Forelimb muscle (tissue), 1 donor: ENCODE measurements at places on chromosomes 1 and 21. TPM values are rescaled to one million over a fixed set of nuclear protein-coding genes. Genes with fewer than 3 reads are reported as not detected.
A peak's percentile ranks its signal among the peaks of the same experiment; 100 is the strongest.

- DNase-seq: no peak
Measured at GRCh38 chr1:99107680-99108079, 103.0 kb upstream of the PLPPR5 start.

DNA sequence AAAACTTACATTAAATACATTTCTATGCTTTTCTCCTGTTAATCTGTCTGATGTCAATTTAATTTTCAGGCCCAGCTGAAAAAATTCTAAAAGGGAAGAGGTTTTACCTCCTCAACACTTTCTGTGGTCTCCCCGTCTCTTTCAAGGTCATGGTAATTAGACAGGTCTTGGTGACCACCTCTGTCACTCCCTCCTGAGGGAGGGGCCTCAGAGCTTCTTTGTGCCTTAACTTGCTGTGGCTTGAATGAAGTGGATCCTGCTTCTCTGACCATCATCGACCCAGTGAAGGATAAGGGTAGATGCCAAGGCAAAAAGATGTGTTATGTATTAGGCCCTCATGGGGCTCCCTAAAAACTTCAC is 40.8 kb upstream of the OSBPL9 start:
- DNase-seq: no peak

DNA sequence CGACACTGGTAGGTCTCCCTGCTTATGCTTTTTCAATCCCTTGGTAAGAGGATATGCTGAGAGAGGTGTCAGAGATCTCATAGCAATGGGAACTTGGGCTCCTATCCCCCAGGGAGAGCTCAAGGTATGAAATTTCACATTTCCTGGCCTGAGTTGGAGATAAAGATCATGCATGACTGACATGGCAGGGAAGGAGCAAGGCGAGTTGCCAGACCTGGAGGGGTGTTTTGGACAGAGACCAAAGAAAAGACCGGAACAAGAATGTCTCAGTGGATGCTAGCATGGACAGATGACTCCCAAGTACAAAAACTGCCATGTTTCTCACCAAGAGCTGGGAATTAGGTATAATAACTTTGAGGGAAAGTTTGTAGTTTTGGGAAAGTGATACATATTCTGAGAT is 334.1 kb upstream of the B3GALT2 start:
- no peak for DNase-seq

GRCh38 chr1:54540582-54541295 is 7.3 kb upstream of the ACOT11 start:
- DNase-seq: no peak

DNA sequence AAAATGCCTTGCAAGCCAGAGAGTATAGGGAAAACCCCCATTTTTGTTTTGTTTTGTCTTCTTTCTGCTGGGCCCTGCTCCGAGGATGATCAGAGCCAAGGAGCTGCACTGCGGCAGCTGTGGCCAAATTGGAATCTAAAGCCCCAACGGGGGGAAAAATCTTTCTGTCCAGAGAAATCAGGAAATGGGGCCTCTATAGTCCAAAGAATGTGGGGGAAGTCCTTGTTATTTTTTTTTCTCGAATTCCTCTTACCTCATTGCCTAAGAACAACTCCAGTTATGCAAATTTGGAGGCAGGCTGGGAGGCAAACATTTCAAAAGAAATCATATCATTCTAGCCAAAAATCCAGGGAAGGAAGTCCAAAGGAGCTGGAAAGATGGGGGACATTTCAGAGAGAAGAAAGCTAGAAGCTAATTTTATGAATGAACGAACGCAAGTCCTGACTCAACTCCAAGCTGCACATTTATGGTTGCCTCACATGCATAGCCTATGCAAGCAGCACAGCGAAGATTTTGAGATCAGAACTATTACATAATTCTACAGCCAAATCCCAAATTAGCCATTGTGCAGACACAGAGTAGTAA is 263.2 kb downstream of the KCTD3 start:
- peak; percentile 47 for DNase-seq

VCAM1 gene
- 8.7 TPM for polyA plus RNA-seq

UBASH3A gene
- polyA plus RNA-seq: 0.11 TPM

DCLRE1B gene
- 5.6 TPM for polyA plus RNA-seq

DNA sequence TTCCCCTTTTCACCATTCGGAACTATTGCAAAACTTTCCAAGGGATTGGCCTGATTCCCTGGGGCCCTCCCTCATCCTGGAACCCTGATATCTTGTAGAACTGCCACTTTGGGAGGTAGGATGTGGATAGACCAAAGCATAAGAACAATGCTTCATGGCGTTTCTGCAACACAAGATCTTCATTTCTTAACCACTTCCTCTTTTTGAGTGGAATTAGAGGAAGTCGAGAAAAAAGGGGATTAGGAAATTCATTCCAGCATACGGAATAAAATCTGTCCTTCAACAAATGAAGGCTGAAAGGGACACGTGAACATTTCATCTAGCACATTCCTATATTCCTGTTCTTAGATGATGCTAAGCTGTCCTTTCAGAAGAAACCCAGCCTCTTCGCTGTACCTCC is 149.3 kb downstream of the HUNK start:
- DNase-seq: no peak

GPR25 gene
- polyA plus RNA-seq: not detected

NCAM2 gene
- polyA plus RNA-seq: 4.8 TPM

ENTREP3 gene
- polyA plus RNA-seq: 16.3 TPM

DNA sequence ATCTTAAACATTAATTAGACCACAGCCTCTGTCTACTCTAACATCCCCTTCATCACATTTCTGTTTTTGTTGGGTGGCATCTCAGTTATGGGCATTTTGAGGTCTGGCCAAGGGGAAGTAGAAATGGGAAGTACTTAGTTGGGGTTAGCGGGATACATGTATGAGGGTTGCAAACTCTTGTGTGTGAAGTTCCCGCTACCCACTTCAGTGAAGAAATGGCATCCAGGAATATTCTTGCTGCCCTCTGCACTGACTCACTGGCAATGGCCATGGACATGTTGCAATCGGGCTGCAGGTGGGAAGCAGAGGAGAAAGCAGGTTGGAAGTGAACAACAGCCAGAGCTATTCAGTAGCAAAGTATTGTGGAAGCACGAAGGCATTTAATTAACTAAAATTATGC is 7.4 kb downstream of the CD48 start:
- DNase-seq: no peak

GRCh38 chr1:200153277-200154055 is 126.0 kb downstream of the NR5A2 start:
- no peak for DNase-seq

- no peak for DNase-seq
Measured at GRCh38 chr1:242411901-242412300, 112.6 kb downstream of the PLD5 start.

COL18A1 gene
- polyA plus RNA-seq: 73.4 TPM

DNA sequence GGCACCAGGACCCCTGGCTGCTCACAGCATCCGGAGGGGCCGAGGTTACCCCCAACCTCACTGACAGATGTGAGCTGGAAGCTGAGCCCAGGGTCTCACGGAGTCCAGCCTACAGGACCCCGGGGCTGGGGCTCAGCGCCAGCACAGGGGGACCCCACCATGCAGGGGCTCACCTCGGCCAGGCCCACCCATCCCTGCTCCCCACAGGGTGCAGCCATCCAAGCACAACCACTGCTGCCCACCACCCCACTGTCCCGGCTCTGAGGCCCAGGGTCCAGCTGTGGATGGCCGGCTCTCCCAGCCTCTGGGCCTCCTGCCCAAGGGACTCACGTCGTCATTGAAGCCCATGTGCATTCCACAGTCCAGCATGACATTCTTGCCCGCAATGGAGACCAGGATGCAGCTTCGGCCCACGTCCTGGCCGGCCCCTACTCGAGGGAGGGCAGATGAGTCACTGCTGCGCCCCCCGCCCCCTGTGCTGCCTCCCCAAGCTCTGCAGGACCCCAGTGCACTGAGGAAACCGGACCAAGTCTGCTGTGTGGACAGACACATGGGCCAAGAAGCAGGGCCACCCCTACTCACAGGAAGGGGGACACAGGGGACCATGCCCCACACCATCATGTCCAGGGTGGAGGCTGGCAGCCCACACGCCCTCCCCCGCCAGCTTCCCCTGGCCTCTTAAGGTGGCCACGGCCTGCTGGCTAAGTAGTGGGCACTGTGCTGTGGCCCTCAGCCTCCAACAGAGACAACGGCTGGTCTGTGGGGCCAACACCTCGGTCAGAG is 3.6 kb downstream of the INTS11 start:
- no peak for DNase-seq

DNA sequence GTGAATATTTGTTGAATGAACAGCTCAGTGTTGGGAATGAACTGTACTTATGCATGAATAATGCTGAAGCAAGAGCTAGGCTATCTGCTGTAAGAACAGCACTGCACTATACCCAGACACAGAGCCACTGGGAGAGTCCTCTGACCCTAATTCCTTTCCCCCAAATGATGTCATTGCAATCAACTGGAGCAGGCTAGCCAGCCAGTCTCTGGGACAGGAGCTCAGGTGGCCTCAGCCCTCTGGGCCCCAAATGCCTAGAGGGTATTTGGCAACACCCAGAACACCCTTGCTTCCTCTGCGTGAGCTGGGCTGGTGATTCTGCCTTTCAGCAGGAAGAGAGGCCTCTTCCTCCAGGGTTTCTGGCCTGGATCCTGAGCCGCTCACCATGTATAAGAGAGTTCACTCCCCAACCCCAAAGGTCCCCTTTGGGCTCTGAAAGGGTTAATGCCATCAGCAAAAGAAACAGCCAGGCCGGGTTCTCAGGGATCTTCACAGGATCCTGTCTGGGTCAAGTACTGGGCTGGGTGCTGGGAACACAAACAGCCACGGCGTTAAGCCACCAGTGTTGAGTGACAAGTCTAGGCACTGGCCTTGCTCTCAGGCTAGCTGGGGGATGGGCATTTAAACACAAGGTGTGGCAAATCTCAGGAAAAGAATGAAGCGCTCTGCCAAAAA is 3.7 kb upstream of the PADI4 start:
- DNase-seq: no peak

GRCh38 chr1:76101548-76101947 is 27.0 kb downstream of the ST6GALNAC3 start:
- DNase-seq: no peak

- peak; percentile 4 for DNase-seq
Measured at GRCh38 chr1:174258148-174258550, 98.8 kb downstream of the RABGAP1L start.

DNA sequence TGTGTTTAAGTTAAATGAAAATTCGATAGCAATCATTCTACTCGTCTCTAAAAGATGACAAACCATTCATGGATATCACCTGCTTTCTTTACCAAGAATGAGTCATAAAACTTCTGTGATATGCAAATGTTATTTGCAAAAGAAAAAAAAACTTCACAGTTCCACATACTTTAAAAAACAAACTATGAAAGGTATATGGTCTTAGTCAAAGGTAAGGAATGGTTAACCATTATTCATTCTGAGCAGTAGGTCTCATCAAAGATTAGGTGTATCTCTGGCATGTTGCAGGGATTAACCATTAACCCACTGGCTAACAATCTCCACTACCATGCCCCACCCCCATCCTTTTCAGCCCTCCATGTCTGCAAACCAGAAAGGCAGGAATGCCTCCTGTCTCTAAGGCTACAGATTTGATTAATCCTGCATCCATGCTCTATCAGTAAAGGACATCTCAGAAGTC is 44.4 kb downstream of the PTPN14 start:
- DNase-seq: no peak

GRCh38 chr1:201662646-201663045 is 123.7 kb downstream of the NAV1 start:
- DNase-seq: no peak

DNA sequence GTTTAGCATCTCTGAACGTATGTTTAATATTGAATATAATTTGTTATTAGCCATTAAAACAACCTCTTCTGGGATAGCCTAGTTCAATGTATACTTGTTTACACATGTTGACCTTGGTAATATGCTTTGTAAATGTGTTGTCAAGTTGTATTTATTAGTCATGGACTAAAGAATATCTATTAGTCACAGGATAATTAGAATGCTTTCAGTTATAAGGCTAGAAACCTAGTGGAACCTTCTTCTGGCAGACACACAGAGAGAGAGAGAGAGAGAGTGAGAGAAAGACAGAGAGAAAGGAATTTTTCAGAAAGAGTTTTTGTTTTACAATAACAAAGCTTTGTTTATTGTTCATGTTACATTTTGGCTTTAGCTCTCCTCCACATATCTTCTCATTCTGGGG is 181.1 kb upstream of the APP start:
- DNase-seq: no peak

LRRC53 gene
- not detected for polyA plus RNA-seq

TMEM82 gene
- polyA plus RNA-seq: not detected

FAM72A gene
- polyA plus RNA-seq: 3.6 TPM

DNA sequence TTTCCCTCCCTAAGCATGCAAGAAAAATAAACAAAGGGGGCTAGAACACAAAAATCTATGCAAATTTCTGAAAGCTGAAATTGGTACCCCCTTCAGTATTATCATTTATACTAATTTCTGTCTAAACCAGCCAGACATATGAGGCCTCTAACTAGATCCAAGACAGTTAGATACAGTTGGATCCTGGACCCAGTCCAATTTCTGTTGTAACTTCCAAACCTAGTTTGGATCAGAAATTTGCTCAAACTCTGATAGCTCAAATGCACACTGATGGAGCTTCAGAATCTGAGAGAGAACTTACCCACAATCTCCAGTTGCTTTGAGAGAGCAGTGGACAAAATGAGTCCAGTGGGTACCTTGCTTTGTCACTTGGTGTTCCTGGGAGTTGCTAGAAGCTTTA is 11.9 kb downstream of the CEP350 start:
- DNase-seq: no peak

A3GALT2 gene
- not detected for polyA plus RNA-seq

GRCh38 chr1:147628441-147628840 is 41.9 kb downstream of the ACP6 start:
- no peak for DNase-seq

DNA sequence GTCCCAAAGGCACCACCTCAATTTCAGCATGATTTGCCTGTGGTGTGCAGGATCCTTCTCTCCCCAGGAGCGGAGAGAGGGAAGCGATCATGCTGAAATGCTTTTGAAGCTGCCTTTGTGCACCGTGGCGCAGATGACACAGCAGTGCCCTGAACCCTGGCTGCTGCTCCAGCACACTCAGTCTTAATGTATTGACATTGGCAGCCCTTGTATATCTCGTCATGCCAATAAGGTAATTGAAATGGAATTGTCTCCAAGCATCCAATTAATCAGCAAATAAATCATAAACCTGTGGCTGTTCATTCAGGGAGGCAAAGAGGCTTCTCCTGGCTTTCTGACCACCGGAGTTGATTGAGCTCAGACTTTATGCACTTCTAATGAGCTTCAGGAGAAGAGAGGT is 139.8 kb downstream of the KAZN start:
- no peak for DNase-seq

- no peak for DNase-seq
Measured at GRCh38 chr1:232518349-232518748, 111.6 kb downstream of the SIPA1L2 start.

CNN3 gene
- 348 TPM for polyA plus RNA-seq

DNA sequence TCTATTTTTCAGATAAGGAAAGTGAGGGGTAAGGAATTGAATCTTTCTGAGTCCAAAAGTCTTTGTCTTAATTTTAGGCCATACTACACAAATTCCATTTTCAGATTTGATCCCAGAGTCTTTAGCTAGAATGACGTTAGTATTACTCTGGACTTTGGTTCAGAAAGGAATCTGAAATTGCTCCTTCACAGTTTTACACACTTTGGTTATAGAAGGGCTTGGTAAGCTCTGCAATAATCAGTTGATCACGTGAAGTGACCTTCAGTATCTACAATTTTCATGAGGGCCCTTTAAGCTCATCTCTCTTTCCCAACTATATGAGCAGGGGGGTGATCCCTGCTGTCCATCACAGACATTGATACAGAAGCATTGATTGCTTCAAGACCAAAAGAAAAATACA is 103.4 kb upstream of the ESRRG start:
- DNase-seq: no peak

- no peak for DNase-seq
Measured at GRCh38 chr1:218742467-218743262, 397.5 kb downstream of the TGFB2 start.
